NAMALWA (cell line): ENCODE measurements at places on chromosomes 1 and 21.

GRCh38 chr1:154937988-154938386 lies 1.5 kb upstream of the PMVK start:
- DNase-seq, result no peak

DNA sequence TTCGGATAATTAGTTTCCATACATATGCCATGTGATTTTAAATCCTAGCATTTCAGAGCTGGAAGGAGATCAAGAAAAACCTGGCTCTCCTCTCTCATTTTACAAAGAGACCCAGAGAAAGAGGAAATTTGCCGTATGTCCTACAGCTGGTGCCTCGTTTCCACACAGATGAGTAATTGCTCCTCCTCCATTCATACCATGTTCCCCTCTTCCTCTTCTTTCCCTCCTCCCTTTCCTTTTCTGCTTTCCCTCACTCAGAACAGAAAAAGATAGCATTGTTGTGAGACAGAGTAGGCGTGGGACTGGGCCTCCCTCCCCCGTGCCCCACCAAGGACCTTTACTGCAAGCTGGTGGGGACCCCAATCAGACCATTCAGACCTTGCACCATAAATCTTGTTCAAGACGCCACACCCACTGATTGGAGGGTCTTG lies 13.7 kb upstream of the SLC44A3 start:
- no peak for DNase-seq

GRCh38 chr1:46289976-46290375 lies 13.4 kb downstream of the LRRC41 start:
- no peak for DNase-seq

DNA sequence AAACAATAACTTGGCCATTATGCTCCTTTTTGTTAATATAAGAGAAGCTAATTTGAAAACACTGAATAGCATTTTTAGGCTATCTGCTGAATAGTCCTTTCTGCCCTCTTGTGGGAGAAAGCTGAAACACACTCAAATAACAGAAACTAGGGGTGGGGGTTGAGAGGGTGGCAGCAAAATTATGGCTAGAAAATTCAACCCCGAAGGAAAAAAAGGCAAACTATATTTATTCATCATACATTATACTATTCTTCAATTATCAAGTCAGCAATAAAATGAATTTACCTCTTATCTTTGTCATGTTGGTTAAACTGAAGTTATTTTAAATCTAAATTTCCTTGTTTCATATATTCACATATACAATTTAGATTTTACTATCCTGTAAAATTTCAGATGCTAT lies 255.9 kb downstream of the FAF1 start:
- peak; percentile 72 for DNase-seq

DNA sequence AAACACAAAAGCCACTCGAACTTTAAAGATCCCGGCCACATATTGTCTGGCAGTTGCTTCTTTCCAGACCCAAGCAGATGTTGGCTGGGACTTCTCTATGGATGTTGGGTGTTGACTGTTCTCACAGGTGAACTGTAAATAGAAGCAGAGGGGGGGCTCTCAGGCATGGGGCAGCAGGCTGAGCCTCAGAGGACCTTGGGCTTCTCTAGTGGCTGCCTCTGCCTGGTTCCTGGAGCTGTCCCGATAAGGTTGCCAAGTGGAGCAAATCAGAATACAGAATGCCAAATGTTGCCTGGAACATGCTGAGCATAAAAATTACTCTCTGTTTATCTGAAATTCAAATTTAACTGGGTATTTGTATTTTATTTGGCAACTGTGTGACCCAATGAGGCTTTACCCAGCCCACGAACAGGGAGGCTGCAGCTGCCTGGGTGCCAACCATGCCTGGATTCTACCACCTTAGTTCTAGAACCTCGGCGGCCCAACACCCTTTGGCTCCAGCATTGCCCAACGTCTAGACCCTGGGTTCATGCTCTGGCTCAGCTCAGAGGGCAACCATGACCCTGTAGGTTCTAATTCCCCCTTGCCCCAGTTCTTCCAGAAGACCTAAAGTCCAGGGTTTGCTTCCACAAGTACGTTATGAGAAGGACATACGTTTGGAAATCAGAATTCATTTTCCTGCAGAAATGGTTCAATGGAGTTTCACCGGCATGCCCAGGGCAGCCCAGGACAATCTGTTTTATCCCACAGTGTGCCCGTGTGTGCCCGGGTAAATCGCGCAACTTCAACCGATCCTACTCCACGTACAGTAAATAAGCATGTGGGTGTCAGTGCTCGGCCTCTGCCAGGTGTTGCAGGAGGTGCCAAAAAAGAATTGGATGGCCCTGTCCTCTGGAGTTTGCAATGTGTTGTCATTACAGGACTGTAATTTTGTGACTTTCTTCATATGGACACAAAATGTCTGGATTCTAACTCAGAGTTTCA lies 5.4 kb upstream of the SLC45A1 start:
- no peak for DNase-seq

DNA sequence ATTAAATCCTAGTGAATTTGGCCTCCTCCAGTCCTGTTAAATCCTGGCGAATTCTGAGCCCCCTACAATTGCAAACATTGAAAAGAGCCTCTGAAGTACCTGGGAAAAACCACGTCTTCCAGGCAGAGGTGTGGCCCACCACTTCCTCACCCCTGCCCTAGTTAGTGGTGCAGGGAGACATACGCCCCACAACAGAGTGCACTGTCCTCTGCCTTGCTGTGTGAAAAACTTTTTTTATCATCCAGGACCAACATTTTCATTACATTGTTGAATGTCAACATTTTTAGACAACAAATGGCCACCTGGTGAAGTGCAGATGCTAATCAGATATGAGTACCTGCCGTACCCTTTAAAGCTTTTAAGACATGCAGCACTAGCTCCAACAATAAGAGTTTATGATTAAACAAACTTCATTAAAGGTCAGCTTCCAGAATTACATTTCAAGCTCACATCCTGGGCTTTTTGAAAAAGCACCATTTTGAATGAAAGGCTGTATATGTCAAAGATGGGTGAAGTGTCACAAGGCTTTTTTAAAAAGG lies 13.6 kb upstream of the TMPRSS2 start:
- DNase-seq, result no peak

DNA sequence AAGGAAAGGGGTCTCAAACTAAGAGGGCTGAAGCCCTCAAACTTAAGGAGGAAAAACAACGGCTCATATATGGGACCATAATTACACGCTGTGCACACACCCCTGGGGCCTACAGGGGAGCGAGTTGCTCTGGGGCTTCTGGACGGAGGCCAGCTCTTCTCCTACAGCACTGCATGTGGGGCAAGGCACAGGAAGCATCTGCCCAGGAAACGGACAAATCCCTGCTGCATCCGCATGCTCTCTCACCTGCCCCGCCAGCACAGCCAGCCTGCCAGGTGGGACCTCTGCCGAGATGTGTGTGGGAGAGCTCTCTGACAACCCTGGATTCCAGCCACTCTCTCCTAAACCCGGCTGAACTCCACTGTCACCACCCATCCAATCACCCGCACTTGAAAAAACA lies 54.1 kb downstream of the MRPL37 start:
- DNase-seq, result no peak

DNA sequence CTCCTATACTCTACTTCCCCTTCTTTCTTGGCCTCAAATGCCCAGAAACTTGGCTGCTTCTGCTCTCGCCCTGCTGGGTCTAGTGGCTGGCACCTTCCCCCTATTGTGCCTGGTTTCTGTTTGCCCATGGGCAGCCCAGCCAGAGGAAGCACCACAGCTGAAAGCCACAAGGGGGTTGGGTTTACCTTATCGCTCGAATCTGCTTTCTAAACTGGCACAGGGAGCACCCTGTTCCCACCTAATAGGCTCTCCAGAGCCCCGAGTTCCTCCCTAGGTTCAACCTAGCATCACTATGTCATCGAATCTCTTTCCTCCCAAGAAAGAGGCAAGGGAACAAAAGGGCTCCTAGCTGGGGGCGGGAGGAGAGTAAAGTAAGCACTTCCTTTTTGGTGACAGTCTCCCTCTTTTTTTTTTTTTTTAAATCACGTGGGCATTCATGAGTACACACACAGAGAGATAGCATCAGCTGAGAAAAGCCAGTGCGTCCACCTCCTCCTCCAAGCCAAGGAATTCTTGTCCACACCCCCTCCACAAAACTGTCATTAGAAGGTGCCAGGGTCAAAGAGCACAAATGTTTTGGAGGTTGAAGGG lies 72.8 kb downstream of the PLEKHA6 start:
- DNase-seq, result peak; percentile 40
